ENCODE measurements at places on chromosomes 6 and 20.
A peak's percentile ranks its signal among the peaks of the same experiment; 100 is the strongest.

GRCh38 chr20:62031462-62032092 lies 34.1 kb downstream of the TAF4 start:
- no peak for DNase-seq

- DNase-seq: no peak
Measured at GRCh38 chr20:11924923-11925322, 7.2 kb downstream of the BTBD3 start.

GRCh38 chr20:21048841-21049273 lies 57.3 kb downstream of the LINC00237 start:
- peak; percentile 66 for DNase-seq

GRCh38 chr20:13401596-13401995 lies 180.5 kb downstream of the ISM1 start:
- DNase-seq: no peak

GRCh38 chr6:36296240-36296639 lies 26.4 kb downstream of the PNPLA1 start:
- DNase-seq: no peak

Data from HuH-7.5 (cell line).